ENCODE measurements at places on chromosomes 2 and 18. TPM values are rescaled to one million over a fixed set of nuclear protein-coding genes. Genes with fewer than 3 reads are reported as not detected.

Gene LRRC30
- total RNA-seq: not detected

DNA sequence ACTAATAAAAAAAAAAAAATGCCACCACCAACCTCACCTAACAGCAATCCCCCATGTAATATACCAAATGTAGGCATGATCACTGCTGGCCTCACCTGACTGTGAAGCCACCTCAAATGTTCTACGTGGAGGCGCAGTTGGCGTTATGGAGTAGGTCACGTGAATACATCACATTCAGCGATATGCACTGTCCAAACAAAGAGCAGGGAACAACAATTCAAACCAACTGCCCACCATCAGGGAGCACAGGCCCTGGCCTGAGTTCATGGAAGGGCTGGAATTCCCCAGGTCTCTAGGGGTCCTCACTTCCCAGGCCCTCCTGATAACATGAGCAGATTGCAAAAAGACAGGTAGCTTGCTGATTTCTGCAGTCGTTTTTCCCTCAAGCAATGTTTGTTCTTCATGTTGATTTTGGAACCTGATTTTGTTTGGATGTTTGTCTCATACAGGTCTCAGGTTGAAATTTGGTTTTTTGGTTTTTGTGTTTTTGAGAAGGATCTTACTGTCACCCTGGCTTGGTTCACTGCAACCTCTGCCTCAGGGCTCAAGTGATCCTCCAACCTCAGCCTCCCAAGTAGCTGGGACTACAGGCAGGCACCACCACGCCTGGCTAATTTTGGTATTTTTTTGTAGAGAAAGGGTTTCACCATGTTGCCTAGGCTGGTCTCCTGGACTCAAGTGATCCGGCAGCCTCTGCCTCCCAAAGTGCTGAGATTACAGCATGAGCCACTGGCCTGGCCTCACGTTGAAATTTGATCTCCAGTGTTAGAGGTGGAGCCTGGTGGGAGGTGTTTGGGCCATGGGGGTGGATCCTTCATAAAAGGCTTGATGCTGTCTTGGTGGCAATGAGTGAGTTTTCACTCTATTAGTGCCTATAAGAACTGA is 15.5 kb downstream of the TBC1D8 start:
- H3K27me3 ChIP-seq: peaks cover 13% of the 10 kb centered on the region
- H3K4me1 ChIP-seq: no peaks in the 10 kb centered on the region

DNA sequence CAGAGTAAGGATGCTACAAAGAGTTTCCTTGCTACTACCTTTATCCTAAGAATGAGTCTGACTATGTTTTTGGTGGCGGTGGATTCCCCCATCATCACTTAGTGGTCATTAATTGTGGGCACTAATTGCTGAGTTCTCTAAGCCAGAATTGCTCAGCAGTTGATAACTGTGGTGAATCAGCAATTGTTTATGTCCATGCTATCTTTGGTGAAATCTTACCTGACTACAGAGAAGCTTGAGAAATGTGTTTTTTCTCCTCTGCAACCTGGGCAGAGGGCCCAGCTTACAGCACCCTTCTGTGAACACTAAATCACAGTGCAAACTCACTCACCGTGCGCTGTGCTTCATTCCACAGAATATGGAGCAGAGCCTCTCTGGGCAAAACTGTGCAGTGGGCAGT is 683.6 kb downstream of the CNTNAP5 start:
- no peak for DNase-seq
- H3K27me3 ChIP-seq: no peaks in the 10 kb centered on the region
- no peaks in the 10 kb centered on the region for H3K4me1 ChIP-seq
- H3K4me3 ChIP-seq: no peak overlapping the region
- H3K27ac ChIP-seq: no peak overlapping the region

- peaks cover 62% of the 10 kb centered on the region for H3K4me1 ChIP-seq
- H3K4me3 ChIP-seq: peak overlapping the region; percentile 40
- H3K27me3 ChIP-seq: no peaks in the 10 kb centered on the region
- no peaks in the 10 kb centered on the region for H3K36me3 ChIP-seq
- DNase-seq: no peak
Observed at GRCh38 chr2:42099438-42100173, 51.8 kb downstream of the PKDCC start.

DNA sequence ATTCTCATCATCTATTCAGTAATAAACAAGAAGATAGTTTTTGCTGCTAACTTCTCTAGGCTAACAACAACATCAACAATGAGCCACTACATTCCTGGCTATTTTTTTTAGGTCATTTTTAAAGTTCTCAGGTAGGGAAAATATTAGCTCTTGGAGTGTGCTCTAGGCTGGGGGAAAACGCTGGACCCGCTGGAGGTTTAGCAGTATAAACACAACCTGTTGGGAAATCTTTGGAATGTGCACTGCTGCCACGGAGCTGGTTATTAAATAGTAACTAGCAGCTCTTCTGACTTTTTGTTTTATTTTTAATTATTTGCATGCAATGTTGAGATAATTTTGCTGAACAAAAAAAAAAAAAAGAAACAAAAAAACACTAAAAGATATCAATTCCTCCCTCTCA is 892.1 kb upstream of the ACVR2A start:
- H3K4me1 ChIP-seq: no peaks in the 10 kb centered on the region

Data from naive thymus-derived CD8-positive, alpha-beta T cell (primary cell).